A549 treated with CpdA at 1 μM for 4 hours (cell line): ENCODE measurements at places on chromosomes 12 and 14. TPM values are rescaled to one million over a fixed set of nuclear protein-coding genes. Genes with fewer than 3 reads are reported as not detected.

Gene ALDH2
- total RNA-seq = 72.5 to 94.0 TPM (median 90.8 TPM) in 5 replicates

Gene MYO1A
- 0.12 to 0.55 TPM (median 0.22 TPM) in 4 of 5 replicates, not detected in the other for total RNA-seq

Gene PLCZ1
- total RNA-seq = not detected in 5 replicates

Gene MFAP5
- 0.06 to 0.31 TPM (median 0.24 TPM) in 4 of 5 replicates, not detected in the other for total RNA-seq

Gene OXA1L
- 142 to 166 TPM (median 162 TPM) in 5 replicates for total RNA-seq

Gene KRT80
- total RNA-seq = 46.5 to 67.3 TPM (median 57.9 TPM) in 5 replicates

Gene P2RX2
- total RNA-seq = not detected in 5 replicates

Gene NAV3
- total RNA-seq = 15.2 to 26.4 TPM (median 17.9 TPM) in 5 replicates

Gene COCH
- 20.4 to 30.4 TPM (median 24.9 TPM) in 5 replicates for total RNA-seq

Gene NFE2
- 0.09 to 0.24 TPM (median 0.14 TPM) in 4 of 5 replicates, not detected in the other for total RNA-seq

Gene GDF11
- total RNA-seq = 2.3 to 5.8 TPM (median 4.8 TPM) in 5 replicates

Gene SPTB
- total RNA-seq = 0.75 to 1.1 TPM (median 0.98 TPM) in 5 replicates

Gene CBLN3
- 1.3 to 1.6 TPM (median 1.5 TPM) in 5 replicates for total RNA-seq

Gene ITGB7
- 0.29 to 0.56 TPM (median 0.45 TPM) in 5 replicates for total RNA-seq

Gene OTX2
- not detected in 5 replicates for total RNA-seq

Gene NXPH4
- total RNA-seq = 3.8 to 6.1 TPM (median 5.9 TPM) in 5 replicates

Gene TMEM52B
- total RNA-seq = 0.05 to 0.47 TPM (median 0.23 TPM) in 4 of 5 replicates, not detected in the other
